ENCODE measurements at places on chromosomes 7 and 10. TPM values are rescaled to one million over a fixed set of nuclear protein-coding genes. Genes with fewer than 3 reads are reported as not detected.
A peak's percentile ranks its signal among the peaks of the same experiment; 100 is the strongest.

CARD11 gene
- 178 TPM for total RNA-seq

SORBS1 gene
- 0.47 TPM for total RNA-seq

KIFBP gene
- total RNA-seq, result 13.7 TPM

GRCh38 chr7:25187932-25188331 lies 40.4 kb downstream of the NPVF start:
- peaks cover 16% of the 10 kb centered on the region for H3K27me3 ChIP-seq
- H3K4me3 ChIP-seq, result no peak overlapping the region
- DNase-seq, result no peak
- no peak overlapping the region for H3K27ac ChIP-seq
- no peaks in the 10 kb centered on the region for H3K4me1 ChIP-seq

GRCh38 chr10:49177391-49178355 lies 10.5 kb downstream of the TMEM273 start:
- peaks cover 23% of the 10 kb centered on the region for H3K36me3 ChIP-seq
- H3K4me3 ChIP-seq, result peak overlapping the region; percentile 51
- peaks cover 4% of the 10 kb centered on the region for H3K27me3 ChIP-seq
- peak; percentile 61 for DNase-seq
- peak overlapping the region; percentile 89 for H3K27ac ChIP-seq

DNA sequence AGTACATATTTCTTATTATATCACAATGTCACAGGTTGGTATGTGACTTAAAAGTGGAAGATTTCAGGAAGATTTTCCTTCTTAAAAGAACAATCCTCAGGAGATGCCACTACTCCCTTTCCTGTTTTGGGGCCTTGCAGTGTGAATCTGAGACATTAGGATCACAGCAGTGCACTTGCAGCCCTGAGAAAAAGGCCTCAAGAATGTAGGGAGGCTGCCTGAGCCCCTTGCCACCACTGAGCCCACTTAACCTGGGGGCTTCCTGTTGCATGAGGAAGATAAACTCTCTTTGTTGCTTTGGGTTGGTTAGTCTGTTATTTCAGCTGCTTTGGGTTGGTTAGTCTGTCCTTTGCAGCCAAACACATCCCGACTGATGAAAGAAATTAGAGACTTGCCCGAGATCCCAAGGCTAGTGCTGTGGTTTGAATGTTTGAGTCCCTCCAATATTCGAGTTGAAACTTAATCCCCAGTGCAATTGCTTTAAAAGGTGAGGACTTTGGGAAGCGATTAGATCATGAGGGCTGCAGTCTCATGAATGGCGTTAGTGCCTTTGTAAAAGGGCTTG lies 151.3 kb upstream of the SP4 start:
- H3K27ac ChIP-seq, result no peak overlapping the region
- no peak overlapping the region for H3K4me3 ChIP-seq
- H3K27me3 ChIP-seq, result no peaks in the 10 kb centered on the region

GRCh38 chr10:92714152-92714845 lies 24.5 kb downstream of the HHEX start:
- peaks cover 18% of the 10 kb centered on the region for H3K27me3 ChIP-seq
- no peak overlapping the region for H3K4me3 ChIP-seq
- no peak overlapping the region for H3K27ac ChIP-seq
- H3K4me1 ChIP-seq, result no peaks in the 10 kb centered on the region
- H3K36me3 ChIP-seq, result no peaks in the 10 kb centered on the region
- no peak for DNase-seq

Measured in activated CD8-positive, alpha-beta T cell treated with anti-CD3 and anti-CD28 coated beads, Interleukin-2, amount 10 ng/mL, durations not matched to agents 7 days and 5 days (primary cell).